ENCODE measurements at places on chromosomes 13 and 19.

DNA sequence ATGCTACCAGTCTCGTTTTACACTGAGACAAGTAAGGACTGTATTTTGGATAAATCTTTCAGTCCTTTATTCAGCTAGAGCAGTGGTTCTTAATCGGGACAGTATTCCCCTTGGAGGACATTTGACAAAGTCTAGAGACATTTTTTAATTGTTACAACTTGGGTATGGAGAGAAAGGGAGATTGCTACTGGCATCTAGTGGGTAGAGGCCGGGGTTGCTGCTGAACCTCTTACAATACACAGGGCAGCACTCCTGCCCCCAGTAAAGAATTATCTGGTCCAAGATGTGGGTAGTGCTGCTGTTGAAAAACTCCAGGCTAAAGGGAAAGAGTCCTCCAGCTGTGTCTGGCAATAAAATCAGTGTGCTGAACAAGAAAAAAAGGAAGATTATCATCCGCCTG, 334.8 kb downstream of the SLC7A1 start:
- DNase-seq = no peak

DNA sequence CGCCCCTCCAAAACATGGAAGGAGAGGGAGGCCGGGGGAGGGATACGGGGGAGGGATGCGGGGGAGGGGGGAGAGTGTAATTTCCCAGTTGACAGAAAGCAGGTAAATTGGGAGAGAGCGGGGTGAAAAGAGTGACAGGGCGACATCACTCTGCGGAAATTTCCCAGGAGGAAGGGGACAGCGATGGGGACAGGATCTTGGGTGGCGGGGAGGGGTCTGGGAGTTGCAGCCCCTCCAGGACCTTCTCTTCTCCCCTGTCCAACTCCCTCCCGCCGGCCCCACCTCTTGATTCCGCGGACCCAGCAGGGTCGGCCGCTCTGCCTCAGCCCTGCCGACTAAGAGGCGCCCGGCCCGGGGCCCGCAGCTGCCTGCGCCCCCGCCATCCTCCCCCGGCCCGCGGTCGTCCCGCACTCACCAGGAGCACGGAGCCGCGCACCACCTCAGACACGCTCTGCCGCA, 108.0 kb upstream of the DOCK9 start:
- DNase-seq = no peak

DNA sequence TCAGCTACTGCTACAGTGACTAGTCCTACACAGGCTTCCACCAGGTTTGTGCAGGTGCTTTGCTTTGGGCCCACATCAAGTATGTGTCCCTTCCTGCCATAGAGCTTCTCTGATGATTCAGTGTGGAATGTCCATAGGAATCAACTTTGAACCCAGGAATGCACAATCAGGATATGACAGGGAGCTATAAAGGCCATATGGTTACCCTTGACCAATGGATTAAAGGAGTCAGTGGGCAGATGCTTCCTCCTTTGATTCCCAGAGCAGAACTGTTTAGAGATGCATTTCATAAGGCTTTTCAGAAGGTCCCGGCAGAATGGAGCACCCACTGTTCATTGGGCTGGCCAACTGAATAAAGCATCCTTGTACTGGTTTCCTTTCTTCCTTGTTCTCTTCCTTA, 145.2 kb upstream of the WASF3 start:
- DNase-seq = no peak

DNA sequence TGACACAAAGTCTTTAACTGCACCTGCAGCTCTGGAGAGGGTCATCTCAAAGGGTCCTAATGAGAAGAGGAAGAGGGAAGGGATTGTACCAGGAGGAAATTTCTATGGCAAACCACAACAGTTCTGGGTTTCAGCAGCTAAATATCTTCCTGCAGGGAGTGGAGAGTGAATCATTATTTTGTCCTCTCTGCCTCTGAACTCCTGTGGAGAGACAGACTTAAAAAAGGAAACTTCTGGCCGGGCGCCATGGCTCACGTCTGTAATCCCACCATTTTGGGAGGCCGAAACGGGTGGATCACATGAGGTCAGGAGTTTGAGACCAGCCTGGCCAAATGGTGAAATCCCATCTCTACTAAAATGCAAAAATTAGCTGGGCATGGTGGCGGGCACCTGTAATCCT, 16.9 kb upstream of the C1QTNF9 start:
- DNase-seq = no peak

GRCh38 chr19:38247734-38248268, 8.4 kb downstream of the PPP1R14A start:
- DNase-seq = no peak

DNA sequence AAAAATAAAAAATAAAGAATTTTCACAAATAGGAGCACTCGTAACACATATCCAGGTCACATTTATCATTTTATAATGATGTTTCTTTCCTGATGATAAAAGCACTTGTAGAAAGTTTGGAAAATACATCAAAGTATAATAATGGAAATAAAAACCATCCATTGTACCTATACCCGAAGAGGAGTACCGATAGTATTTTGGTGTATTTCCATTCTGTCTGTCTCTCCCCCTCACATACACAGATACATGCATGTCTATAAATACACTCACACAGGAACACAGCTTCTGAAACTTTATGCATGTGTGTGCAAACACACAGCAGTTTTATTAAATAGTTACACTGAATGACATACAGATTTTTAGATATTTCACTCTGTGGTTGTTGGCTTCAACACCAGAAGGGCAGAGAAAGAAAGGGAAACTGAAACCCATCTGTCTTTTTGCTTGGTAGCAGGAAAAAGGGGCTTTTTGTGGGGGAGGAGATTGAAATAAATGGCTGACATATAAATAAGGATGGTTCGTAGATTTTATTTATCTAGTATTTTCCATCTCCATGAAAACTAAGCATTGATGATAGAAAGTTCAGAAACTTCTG, 114.8 kb downstream of the LRCH1 start:
- DNase-seq = no peak

DNA sequence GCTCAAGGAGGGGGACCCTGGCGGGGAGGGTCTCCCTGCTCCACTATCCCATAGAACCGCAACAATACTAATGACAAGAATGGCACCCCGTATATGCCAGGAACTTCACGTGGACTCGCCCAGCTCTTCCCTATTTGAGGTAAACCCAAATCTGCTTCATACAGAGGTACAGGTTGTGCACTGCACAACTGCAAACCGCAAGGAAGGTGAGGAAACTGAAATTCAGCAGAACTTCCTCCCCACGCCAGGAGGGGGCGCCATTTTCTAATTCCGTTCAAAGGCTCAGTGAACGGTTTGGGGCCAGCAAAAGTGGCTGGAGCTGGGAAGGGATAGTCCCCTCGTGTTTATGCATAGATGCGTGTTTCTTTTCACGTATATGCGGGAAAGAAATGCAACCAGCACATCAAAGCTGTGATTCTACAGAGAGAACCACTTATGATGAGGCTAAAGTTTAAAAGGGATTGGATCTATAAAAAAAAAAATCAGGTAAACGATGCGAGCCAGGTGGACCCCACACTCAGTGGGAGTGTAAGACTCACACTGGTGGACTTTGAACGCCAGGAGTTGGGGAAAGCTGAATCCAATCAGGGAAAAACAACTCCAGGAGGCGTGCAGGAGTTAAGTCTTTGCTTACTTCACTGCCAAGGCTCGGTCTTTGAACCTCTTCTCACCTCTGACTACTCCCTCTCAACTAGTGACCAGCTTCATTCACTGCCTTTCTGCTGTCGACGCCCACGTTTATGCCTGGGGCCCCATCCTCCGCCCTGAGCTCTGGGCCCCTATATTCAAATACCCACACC, 20.3 kb downstream of the C19orf81 start:
- no peak for DNase-seq

All from NCI-H2107 (cell line).